Stimulated activated CD4-positive, alpha-beta T cell treated with anti-CD3 and anti-CD28 coated beads, Interleukin-1b, Interleukin-23, amount 100 ng/mL, for 1 hour (primary cell): ENCODE measurements at places on chromosomes 6 and 20.

GRCh38 chr6:20571261-20571660 is 37.0 kb downstream of the CDKAL1 start:
- DNase-seq = no peak

GRCh38 chr20:39829256-39829655 is 859.8 kb downstream of the MAFB start:
- no peak for DNase-seq

DNA sequence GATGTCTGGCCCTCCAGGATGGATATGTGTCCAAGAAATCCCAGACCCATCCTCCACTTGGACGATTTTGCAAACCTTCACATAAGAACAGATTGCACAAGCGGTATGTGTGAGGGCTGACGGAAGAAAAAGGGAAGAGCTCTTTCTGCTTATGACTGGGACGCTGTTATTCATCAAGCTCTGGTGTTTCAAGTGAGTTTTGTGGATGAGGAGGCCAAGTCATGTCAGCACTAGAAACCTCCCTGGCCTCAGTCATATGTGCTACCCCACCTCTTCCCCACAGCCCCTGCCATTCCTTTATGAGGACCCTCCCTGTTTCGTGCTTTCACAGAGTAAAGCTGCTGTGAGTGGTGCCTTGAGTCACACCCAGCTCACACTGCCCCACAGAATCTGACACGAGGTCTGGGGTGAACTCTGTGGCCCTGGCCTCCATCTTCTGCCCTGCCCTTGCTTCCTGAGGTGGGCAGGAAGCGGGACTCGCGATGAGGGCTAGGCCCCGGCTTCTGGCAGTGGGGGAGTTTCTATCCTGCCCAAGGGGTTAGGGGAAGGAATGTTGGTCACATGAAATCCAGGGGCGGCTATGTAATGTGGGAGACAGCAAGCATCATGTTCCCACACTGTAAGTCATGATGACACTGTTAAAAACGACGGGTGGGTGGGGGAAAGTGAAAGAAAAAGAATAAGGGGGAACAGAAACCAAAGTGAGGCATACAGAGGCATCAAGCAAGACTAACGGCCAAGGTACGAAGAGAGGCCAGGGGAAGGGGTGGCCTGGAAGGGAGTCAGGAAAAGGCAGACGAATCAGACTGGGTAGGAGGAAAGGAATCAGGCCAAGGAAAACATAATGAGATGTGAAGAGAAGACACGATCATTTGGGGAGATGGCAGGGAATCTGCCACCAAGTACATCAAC is 78.1 kb downstream of the PRDM1 start:
- peak; percentile 20 for DNase-seq

DNA sequence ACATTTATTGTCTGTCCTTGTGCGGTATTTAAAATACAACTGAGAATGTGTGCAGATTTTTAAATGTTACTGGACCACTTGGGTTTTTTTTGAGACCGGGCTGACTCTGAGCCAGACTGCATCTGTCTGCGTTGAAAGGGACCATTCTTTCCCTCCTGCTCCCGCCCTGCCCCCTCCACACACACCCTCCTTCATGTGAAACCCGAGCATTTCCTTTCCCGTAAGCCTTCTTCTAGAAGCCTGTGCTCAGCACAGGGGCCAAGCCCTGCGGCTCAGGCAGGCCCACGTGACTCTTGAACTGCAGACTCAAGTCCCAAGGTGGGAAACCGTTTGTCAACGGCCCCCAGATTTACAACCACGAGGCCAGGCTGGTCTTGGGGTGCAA is 82.7 kb upstream of the FOXC1 start:
- no peak for DNase-seq

- no peak for DNase-seq
These were observed 30.7 kb downstream of the LINC00237 start for GRCh38 chr20:21075471-21075870.

DNA sequence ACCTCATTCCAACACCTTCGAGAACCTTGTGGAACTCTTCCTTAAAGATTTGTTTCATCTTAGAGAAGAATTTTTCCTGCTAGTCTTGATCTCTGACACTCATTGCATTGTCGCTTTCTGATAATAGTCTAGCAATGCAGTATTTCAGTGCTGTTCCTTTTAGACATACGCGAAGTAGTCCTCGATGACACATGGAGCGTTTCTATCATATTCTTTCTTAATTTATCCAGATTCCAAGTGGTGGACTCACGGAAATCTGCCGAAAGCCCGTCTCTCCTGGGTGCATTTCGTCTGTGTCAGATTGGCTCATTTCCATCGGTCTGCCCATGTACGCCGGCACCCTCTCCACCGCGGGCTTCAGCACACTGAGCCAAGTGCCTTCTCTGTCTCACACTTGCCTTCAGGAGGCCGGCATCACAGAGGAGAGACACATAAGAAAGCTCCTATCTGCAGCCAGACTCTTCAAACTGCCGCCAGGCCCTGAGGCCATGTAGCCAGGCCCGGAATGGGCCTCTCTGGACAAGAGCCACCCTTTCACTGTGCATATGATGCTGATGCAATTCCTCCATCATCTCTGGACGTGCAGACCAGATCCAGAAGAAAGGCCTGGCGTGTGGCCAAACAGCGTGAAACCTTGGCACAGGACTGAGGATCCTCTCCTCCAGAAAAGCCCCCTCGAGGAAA is 198.6 kb upstream of the UST start:
- DNase-seq = no peak

GRCh38 chr20:36936341-36936740 is 15.2 kb downstream of the SAMHD1 start:
- DNase-seq = no peak

- no peak for DNase-seq
These were observed 63.8 kb downstream of the GMDS start for GRCh38 chr6:2181567-2181966.

GRCh38 chr20:25525867-25526266 is 59.5 kb downstream of the NINL start:
- DNase-seq = no peak

- no peak for DNase-seq
These were observed 191.3 kb downstream of the ALDH8A1 start for GRCh38 chr6:134758621-134759020.

- DNase-seq = no peak
These were observed 799.5 kb downstream of the QKI start for GRCh38 chr6:164214066-164214465.

DNA sequence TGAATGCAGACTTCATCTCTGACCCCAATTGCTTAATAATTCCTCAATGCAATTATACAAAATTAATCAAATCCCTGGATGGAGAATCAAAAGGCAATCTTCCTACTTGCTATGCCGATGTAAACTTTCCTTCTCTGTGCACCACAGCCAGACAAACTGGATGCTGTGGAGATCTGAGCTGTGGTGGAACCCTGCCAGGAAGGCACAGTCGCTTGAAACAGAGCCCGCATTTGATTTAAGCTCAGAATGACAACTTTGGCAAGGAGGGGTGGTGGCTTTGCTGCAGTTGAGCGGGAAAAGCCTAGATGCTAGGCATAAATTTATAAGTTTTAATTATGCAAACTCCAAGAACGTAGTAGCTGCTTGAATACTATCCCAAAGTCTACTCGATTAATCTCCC is 190.8 kb downstream of the MTFR2 start:
- no peak for DNase-seq

DNA sequence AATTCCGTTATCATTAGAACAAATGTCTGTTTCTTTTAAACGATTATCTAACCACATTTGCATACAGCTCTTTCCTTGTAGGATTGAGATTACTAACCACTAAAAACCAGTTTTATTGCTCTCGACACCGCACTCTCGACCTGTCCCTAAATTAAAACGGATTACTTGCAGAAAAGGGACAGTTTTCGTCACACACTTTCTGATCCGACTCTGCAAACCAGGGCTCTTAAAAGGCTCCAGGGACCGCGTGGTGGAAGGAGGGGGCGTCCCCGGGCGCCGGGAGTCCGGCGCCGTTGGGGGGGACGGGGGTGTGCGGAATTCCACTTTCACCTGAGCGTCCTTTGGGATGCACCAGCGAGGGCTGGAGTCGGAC is 731 bp downstream of the MAK start:
- DNase-seq = no peak

- DNase-seq = no peak
These were observed 1.0 kb downstream of the BCL2L1 start for GRCh38 chr20:31721408-31722256.

- DNase-seq = peak; percentile 41
These were observed 31.4 kb downstream of the HIVEP2 start for GRCh38 chr6:142913511-142914047.

DNA sequence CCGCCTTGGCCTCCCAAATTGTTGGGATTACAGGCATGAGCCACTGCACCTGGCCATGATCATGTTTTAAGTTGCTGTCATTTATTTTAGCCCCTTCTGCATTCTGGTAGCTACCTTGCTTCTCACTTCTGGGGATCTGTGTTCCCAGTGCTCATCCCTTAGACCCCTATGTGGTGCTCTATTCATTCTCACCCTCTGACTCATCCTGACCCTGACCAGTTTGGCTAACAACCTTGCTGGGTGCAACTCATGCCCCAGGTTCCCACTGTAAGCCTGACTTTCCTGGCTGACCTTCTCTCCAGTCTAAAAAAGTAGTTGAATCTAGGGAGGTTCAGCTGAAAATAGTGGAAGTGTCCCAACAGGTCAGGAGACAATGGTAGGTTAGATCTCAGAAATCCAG is 47.4 kb downstream of the NOX3 start:
- no peak for DNase-seq

DNA sequence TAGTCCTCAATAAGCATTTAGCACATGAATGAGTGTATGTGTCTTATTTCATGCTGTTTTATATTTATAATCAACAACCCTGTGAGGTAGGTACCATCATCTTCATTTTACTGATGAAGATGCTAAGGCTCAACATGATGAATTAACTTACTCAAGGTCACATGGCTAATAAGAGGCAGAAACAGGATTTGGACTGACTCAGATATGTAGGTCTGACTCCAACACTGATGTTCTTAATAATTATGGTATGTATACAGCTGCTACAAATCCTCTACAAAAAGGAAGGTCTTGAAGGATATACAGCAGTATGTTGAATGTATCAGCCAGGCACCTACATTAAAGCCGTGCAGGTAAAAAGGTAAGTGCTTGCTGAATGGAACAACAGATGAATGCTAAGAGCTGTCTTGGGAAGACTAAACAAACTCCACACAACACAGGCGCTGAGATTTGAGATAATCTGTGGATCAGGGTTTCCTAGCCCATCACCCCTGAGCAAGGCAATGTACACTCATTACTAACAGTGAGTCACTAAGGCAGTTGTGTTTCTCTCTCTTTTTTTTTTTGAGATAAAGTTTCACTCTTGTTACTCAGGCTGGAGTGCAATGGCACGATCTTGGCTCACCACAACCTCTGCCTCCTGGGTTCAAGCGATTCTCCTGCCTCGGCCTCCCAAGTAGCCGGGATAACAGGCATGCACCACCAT is 31.9 kb downstream of the TTI1 start:
- DNase-seq = no peak

DNA sequence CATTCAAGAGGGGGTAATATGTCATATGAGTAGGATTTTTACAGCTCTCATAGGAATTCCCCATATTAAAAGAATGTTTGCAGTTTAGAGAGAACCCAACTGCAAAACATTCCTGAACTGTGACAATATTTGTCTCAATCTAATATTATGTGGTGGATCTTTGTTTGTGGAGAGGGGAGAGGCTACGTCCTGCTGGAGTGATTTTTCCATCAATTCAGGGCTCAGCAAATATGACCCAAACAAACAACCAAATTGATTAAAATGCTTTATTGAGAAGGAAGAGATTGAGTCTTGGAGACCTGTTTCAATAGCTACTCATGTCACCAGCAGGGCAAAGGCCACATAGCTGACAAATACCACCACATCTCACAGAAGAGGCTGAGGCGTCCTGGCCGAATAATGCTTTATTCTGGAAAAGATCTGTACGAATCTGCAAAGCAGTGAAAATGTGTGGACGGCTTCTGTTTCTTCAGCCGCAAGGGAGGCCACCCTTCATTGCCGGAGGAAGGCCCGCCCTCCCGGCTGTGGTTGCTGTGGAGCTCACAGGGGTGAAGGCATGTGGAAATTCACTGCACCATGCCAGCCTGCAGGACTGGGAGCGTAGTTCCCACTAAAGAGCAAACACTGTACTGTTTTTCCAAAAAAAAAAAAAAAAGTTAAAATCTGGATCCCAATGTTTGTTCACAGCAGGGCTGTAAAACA is 89.7 kb upstream of the QKI start:
- no peak for DNase-seq

- DNase-seq = no peak
These were observed 60.1 kb upstream of the ZNF184 start for GRCh38 chr6:27532820-27533538.

- no peak for DNase-seq
These were observed 170.1 kb downstream of the LRFN2 start for GRCh38 chr6:40417031-40417430.

DNA sequence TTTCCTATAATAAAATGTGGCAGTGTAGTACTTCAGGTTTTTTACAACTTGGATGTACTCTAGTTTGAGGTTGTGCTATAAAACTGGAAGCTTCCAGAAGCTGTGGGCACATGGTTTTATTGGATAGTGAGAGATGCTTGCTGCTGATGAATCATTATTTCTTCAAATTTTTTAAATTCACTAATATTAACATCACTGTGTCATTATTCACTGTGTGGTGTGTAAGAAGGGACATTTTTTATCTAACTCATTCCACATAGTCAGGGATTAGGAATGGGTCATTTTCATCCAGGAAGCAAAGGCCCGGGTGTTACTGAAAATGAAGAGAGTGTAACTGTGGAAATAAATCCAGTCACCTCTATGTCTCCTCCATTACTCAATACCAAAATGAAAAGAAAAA is 421.0 kb downstream of the TENT5A start:
- DNase-seq = no peak

DNA sequence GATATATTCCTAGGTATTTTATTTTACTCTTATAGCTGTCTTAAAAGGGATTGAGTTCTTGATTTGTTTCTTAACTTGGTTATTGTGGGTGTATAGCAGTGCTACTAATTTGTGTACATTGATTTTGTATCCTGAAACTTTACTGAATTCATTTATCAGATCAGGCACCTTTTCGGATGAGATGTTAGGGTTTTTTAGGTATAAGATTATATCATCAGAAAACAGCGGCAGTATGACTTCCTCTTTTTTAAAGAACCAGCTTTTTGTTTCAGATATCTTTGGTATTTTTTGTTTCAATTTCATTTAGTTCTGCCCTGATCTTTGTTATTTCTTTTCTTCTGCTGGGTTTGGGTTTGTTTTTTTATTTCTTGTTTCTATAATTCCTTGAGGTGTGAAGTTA is 382.4 kb upstream of the ADGRB3 start:
- DNase-seq = no peak
